ENCODE measurements at places on chromosomes 12 and 14.

GRCh38 chr12:92695056-92695455 lies 7.7 kb upstream of the PLEKHG7 start:
- no peak for DNase-seq

DNA sequence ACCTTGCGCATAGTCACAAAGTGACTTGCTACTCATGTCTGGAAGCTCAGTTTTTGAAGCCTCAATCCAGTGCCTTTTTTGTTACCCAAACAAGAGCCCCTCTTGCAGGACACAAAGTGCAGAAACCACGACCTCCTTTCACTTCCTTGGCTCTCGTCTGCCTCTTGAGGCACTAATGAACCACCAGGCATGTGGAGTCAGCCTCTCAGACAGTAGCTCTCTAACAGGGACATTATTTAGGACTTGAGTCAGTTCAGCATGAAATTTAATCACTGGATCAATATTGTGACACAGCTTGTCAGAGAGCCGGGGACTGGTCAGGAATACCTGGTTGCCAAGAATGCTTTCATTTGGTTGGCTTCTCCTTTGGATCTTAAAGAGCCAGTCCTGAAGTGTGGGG lies 46.7 kb downstream of the HSPB8 start:
- DNase-seq, result no peak

DNA sequence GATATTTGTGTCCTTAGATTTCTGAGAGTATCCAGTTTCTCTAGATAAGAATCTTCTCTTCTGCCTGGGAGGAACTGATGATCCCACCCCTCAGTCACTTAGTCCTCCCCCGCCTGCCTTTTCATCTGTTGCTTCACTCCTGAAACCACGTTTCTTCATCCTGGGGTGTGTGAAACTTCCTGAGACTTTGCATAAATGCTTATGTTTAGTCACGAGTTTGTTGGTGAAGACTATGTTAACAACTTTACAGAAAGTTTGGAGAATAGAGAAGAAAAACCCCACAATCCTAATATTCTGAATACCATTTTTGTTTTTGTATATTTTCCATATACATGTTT lies 33.2 kb downstream of the MARK3 start:
- no peak for DNase-seq

DNA sequence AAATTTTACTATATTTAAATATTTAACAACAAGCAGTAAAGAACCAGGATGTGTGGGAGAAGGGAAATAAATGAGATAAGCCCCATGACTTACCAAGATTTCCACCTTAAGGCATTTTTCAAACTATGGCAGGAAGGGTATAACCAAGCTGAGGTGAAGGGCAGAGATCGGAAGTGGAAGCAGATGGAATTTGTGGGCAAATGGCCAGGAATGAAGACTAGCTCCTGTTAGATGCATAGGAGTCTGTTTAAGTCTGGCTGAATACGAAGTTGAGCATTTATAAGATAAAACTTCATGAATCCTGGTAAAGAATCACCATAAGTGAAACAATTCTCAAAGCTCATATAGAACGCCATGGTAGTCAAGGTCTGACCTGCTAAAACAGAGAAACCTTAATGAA lies 163.5 kb downstream of the DIO2 start:
- no peak for DNase-seq

- DNase-seq, result no peak
Measured at GRCh38 chr14:94062344-94062940, 18.6 kb downstream of the DDX24 start.

GRCh38 chr12:91383099-91383498 lies 200.5 kb upstream of the DCN start:
- DNase-seq, result no peak

DNA sequence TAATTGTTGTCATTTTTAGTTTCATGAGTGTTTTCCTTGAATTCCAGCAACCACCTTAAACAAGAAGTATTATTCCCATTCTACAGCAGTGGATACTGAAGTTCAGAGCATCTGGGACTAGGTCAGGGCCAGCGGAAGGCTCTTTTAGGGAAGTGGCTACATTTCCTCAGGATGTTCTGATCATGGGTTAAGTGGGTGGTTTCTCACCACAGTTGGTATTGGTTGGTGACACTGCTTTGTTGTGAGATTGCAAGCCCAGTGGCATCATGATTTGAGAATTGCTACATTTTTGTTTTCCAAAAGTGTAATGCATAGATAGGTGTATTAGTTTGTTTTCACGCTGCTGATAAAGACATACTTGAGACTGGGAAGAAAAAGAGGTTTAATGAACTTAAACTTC lies 47.1 kb downstream of the SYNE2 start:
- no peak for DNase-seq

GRCh38 chr12:22416801-22417200 lies 82.3 kb upstream of the ST8SIA1 start:
- no peak for DNase-seq

- no peak for DNase-seq
Measured at GRCh38 chr12:81079280-81080076, 1.6 kb downstream of the ACSS3 start.

DNA sequence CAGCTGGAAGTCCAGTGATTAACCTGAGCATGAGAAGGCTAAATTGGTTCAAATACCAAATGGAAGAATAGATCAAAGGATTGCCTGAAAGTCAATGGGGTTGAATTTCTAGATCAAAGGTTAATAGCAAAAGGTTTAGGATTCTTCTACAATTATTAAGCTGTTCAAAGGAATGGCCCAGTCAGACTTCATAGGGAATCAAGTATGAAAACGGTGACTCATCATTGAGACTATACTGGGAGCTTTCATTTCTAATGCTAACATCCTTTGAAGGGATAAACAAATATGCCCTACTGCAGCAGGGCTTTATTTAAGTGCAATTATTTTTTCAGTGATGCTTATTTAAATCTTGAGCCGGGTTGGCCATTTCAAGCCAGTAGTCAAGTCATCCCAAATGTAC lies 152.8 kb downstream of the RIMBP2 start:
- DNase-seq, result no peak

DNA sequence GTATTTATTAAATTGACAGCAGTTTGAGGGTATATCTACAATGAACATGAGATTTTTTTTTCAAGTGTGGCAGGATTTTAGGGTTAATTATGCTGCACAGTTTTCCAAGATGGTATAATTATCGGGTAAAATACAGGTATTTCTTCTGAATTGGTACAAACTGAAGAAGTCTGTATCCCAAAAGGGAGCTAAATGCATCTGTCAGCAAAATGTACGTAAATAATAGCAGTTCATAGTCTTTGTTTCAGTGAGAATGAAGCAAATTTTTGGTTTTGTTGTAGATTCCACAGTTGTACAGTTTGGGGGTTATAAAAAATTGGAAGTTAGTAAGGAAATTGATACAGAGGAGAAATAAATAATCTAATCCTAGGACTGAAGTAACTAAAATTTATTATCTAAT lies 63.3 kb downstream of the RAD52 start:
- DNase-seq, result no peak

- no peak for DNase-seq
Measured at GRCh38 chr12:28777603-28778365, 371.3 kb upstream of the FAR2 start.

GRCh38 chr12:89648211-89648930 lies 60.3 kb downstream of the ATP2B1 start:
- no peak for DNase-seq

DNA sequence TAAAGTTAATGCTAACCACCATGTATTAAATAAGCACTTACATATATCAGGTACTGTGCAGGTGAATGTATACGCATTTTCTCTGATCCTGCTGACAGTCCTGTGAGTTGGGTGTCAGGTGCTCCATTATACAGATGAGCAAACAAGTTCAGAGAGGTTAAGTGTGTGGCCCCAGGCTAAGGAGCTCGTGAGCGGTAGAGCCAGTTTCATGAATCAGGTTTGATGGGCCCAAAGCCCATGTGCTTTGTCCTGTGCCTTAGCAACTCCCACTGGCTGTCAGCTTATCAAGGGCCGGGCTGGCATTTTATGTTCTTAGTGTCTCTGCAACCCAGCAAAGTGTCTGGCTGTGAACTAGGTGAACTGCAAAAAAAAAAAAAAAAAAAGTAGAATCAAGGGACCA lies 701.2 kb upstream of the TBX3 start:
- DNase-seq, result no peak

- no peak for DNase-seq
Measured at GRCh38 chr12:66170606-66171005, 810 bp upstream of the TMBIM4 start.

- no peak for DNase-seq
Measured at GRCh38 chr12:31029916-31030562, 43.6 kb upstream of the DDX11 start.

- DNase-seq, result no peak
Measured at GRCh38 chr12:11958221-11959091, 112.3 kb upstream of the BCL2L14 start.

GRCh38 chr14:77041881-77042545 lies 13.5 kb upstream of the IRF2BPL start:
- DNase-seq, result no peak

DNA sequence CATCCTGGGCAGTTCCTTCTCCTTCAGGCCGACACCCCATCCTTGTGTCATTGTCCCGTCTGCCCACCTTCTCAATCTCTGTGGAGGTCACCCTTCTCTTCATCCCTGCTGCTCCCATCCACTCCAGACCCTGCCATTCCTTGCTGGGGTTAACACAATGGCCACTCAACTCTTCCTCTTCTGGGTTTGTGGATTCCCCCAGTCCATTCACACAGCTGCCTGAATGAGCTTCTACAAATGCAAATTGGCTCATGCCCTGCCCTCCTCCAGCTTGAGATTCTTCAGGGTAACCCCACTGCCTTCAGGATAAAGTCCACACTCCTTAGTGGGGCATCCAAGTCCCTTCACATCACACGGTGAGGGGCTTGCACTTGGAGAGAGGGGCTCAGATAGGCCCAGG lies 17.2 kb upstream of the PRMT8 start:
- DNase-seq, result no peak

GRCh38 chr12:18706798-18707197 lies 31.0 kb downstream of the PLCZ1 start:
- DNase-seq, result no peak
